NCI-H2029 (cell line): ENCODE measurements at places on chromosomes 12 and 14.

GRCh38 chr12:62629413-62629812 is 162.8 kb downstream of the MON2 start:
- DNase-seq: no peak

DNA sequence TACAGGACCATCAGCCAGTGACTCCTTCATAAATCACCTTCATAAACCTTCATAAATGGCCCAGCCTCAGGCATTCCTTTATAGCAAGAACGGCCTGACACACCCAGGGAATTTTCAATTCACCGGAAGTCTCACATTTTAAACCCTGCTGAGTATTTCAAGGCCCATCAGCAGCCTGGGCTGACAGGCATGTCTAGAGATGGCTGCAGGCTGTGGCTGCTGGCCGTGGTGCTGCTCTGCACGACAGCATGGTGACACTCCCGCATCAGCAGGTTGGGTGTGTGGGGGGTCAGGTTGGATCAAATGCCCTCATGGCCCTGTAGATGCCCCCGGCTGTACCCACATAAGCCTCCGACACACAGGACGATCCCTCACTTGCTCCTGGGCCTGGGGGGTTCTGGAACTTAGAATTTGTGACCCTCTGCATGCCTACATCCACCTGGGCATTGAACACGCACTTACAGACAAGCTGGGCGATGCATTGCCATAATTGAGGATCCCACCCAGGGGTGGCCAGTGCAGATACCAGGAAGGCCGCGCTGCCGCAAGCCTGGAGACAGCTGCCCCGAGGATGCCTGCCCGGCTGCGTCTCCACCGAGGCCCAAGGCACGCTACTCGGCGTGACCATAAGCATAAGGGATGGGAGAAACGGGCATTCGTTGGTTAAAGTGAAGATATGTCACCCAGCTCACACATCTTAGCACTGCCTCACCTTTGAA is 124.3 kb downstream of the PIWIL1 start:
- no peak for DNase-seq

- peak; percentile 43 for DNase-seq
These were observed 238.0 kb upstream of the FOXN3 start for GRCh38 chr14:89654998-89655397.

GRCh38 chr12:51238037-51238509 is 553 bp upstream of the DAZAP2 start:
- DNase-seq: peak; percentile 62

DNA sequence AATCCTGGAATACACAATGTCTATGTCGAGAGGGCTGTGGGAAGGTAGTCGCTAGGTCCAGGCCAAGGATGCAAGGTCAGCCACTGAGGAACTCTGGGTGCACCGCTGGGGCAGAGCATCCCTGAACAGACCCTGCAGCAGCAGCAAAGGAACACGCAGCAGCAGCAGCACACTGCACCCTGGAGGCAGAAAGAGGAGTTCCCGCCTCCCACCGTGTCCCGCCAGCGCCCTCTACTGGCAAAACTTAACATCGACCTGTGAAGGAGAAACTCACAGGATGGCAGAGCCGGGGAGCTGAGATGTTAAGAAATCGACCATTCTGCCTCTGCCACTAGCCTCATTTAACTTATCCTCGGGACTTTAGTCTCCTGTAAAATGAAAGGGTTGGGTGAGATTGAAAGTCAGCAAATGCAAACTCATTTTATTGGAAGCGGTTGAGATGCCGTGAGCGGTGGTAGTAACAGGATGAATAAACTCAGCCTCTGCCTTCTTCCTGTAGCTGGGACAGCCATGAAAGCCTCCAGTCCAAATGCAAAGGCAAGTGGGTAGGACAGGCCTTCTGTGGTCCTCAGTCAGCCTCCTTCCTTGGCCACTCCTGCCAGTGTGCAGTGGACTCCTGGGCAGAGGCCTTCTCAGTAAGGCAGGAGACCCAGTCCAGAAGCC is 45.6 kb downstream of the STAB2 start:
- peak; percentile 61 for DNase-seq

DNA sequence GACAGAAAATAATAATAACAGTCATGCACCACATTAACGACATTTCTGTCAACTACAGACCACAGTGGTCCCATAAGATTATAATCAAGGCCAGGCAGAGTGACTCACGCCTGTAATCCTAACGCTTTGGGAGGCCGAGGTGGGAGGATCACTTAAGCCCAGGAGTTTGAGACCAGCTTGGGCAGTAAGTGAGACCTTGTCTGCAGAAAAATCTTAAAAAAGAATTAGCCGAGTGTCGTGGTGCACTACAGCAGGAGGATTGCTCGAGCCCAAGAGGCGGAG is 8.6 kb downstream of the NAB2 start:
- DNase-seq: no peak

DNA sequence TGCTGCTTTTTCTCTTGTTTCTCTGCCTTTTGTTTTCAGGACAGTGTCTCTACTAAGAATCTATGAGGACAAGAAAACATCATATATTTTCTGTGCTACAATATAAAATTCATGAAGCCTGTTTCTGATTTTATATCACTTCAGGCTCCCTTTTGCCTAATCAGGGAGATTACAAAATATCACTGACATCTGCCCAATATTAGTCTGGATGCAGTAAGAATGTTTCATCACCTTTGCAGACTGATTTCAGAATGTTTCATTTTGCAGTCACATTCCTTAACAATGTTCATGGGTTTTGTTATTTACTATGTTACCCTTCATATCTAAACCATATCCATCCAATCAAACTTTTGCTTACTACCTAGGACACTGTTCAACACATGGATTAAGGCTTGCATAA is 491 bp upstream of the CLEC6A start:
- DNase-seq: no peak

- no peak for DNase-seq
These were observed 84.1 kb downstream of the IFNG start for GRCh38 chr12:68075416-68075815.

- no peak for DNase-seq
These were observed 11.3 kb upstream of the EDDM3A start for GRCh38 chr14:20734430-20734806.

- DNase-seq: no peak
These were observed 152.8 kb upstream of the PTPRQ start for GRCh38 chr12:80291108-80291754.

GRCh38 chr12:124413401-124413800 is 118.5 kb downstream of the RFLNA start:
- peak; percentile 56 for DNase-seq

DNA sequence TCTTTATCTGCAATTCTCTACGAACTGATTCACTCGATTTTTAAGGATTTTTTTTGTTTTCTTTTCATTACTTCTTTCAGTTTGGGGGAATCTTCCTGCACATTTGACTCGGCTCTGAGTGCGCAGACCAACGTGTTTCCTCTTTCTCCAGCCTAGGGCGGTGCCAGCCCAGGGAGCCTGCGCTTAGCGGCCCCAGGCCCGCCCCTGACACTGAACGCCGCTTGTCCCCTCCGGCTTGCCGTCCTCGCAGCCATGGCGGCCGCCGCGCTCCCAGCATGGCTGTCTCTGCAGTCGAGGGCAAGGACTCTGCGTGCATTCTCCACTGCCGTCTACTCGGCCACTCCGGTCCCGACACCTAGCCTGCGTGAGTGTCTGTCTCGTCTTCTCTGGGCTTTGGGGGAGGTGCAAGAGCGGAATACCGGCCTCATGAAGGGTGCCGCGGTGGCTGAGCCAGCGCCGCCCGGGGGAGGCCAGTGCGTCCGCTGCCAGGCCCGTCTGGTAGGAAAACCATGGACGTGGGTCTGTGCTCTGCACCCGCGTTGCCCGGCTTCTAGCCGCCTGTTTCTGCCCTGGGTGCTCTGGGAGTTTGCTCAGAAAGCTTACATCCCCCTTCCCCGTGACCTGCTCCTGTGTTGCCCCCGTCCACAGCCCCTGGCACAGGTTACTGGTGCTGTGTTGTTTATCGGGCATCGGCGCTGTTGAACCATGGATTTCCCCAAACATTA is at the start of gene MRPS35:
Gene MRPS35 (plus strand): TSS at position 241 of the 725 bp plus-strand sequence. CDS start 12 bp downstream, at position 253.
- DNase-seq: peak; percentile 64

- no peak for DNase-seq
These were observed 1019.5 kb downstream of the SLC6A15 start for GRCh38 chr12:83893101-83893500.

- no peak for DNase-seq
These were observed 10.7 kb downstream of the SLC25A29 start for GRCh38 chr14:100295376-100296105.

- DNase-seq: no peak
These were observed at the start of gene MTA1 for GRCh38 chr14:105419195-105420091. MTA1 (plus strand) TSS chr14:105419827; CDS start chr14:105420036, 209 bp downstream.

GRCh38 chr12:57852200-57852599 is 5.7 kb upstream of the CTDSP2 start:
- no peak for DNase-seq

- no peak for DNase-seq
These were observed 15.1 kb downstream of the NUAK1 start for GRCh38 chr12:106123551-106124081.

DNA sequence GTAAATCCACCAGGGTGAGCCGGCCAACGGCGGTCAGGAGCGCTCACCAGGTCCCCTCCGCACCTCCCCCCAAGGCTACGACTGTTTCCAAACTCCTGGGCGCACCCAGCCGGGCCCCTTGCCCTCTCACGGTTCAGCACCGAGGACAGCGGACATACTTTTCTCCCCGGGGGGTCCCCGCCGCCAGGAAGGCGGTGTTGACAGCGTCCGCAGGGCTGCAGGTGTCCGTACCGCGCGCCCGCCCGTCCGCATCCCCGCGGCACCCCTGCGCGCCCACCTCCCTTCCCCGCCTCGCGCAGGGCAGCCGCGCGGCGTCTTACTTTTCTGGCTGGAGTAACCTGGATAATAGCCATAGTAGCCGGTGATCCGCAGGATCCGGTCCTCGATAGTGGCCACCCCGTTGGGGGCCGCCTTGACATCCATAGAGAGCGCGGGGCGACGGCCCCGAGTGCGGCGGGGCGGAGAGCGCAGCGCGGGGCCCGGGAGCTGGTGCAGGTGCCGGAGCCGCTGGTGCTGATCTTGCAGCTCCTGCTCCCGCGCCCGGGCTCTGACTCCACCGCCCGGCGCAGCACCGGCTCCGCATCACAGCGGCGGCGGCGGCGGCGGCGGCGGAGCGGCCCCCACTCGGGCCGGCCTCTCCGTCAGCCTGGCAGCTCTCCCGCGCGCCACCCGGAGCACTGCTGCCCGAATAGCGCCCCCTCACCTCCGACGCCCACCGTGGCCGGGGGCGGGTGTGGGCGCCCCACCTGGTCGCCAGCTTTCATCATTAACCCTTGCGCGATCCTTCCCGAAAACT is at the start of gene SLC35F4:
Gene SLC35F4 (minus strand): TSS at position 690 of the 796 bp plus-strand sequence.
- no peak for DNase-seq

- no peak for DNase-seq
These were observed 23.4 kb upstream of the PRPF39 start for GRCh38 chr14:45060551-45060950.

- DNase-seq: peak; percentile 49
These were observed 127.4 kb downstream of the KTN1 start for GRCh38 chr14:55707365-55707804.

DNA sequence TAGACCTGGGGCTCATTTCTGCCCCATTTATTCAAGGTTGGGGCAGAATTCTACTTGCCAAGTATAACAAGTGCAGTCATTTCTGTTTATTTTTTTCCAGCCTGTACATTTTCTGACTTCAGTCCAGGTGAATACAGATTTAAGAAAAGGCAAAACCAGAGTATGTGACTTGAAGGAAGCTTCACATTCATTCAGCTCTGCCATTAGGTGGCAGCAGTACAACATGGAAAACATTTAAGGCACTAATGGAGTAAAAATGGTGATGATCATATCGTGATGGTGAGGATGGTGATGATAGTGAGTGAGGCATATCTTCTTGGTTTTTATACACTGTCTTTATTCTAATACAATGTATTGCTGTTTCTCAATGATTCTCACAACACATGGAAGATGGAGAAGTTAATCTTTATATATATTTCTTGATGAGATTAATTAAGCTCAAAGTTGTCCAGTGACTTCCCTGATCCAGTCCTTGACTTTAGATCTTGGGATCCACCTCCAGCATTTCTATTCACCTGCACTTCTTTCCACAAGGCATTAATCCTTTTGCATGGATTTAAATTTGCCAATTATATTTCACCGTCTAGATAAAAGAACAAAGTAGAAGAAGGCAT is 176.7 kb upstream of the SEL1L start:
- no peak for DNase-seq

DNA sequence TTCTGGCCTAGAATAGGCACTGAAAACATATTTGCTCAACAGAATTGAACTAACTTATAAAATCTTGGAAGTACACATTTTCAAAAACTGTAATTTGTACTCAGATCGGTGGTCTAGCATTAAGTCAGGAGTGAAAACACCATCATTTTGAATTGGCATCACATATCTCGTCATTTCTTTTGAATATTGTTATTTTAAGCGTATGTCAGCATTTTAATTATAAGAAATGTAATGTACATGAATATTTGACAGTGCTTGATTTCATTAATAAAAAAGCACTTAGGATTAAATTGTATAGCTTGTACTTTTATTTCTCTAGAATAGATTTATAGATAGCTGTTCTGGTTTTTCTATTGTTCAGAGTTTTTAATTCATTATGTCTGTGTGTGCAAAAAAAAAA is 892.2 kb downstream of the BCL11B start:
- no peak for DNase-seq

DNA sequence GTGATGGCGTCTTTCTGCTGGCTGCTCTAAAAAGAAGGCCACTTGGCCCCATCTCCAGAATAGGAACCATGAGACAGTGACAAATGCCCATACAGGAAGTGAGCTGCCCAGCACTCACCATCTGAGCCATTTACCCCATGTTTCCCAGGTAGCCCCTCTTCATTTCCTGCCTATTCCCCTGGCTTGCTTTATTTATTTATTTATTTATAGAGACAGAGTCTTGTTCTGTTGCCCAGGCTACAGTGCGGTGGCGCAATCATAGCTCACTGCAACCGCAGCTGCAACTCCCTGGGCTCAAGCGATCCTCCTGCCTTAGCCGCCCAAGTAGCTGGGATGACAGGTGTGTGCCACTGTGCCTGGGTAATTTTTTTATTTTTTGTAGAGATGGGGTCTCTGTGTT is 71.2 kb downstream of the RIN3 start:
- no peak for DNase-seq

- no peak for DNase-seq
These were observed 131.3 kb downstream of the KTN1 start for GRCh38 chr14:55711175-55711811.

GRCh38 chr12:68482660-68483059 is 128.0 kb upstream of the RAP1B start:
- no peak for DNase-seq

GRCh38 chr14:101665478-101666078 is 95.9 kb upstream of the PPP2R5C start:
- DNase-seq: no peak

GRCh38 chr12:50297996-50298395 is 14.7 kb upstream of the LIMA1 start:
- no peak for DNase-seq

GRCh38 chr14:82412545-82412944 is 878.9 kb upstream of the SEL1L start:
- no peak for DNase-seq

- no peak for DNase-seq
These were observed 83.9 kb downstream of the PIK3C2G start for GRCh38 chr12:18345021-18345735.

- DNase-seq: no peak
These were observed 12.2 kb downstream of the CLMN start for GRCh38 chr14:95307402-95308041.
